Stimulated activated CD4-positive, alpha-beta T cell treated with anti-CD3 and anti-CD28 coated beads, Interleukin-15, amount 100 ng/mL, for 1 hour (primary cell): ENCODE measurements at places on chromosomes 7 and 10.

DNA sequence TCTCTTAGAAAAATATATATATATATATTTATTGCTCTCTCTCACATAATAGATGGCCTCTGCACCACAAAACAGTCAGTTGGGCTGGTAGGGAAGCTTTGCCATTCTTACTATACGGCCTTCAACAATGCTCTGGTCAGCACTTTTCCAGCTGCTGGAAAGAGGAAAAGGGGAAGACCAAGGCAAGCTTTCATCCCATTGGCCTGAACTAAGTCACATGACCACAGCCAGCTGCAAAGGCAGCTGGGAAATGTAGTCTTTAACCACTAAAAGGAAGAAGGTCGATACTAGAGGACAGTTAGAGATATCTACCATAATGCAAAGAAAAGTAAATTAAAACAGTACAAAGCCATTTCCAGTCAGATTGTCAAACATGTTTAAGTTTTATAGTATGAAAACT lies 58.4 kb upstream of the MACROH2A2 start:
- no peak for DNase-seq

DNA sequence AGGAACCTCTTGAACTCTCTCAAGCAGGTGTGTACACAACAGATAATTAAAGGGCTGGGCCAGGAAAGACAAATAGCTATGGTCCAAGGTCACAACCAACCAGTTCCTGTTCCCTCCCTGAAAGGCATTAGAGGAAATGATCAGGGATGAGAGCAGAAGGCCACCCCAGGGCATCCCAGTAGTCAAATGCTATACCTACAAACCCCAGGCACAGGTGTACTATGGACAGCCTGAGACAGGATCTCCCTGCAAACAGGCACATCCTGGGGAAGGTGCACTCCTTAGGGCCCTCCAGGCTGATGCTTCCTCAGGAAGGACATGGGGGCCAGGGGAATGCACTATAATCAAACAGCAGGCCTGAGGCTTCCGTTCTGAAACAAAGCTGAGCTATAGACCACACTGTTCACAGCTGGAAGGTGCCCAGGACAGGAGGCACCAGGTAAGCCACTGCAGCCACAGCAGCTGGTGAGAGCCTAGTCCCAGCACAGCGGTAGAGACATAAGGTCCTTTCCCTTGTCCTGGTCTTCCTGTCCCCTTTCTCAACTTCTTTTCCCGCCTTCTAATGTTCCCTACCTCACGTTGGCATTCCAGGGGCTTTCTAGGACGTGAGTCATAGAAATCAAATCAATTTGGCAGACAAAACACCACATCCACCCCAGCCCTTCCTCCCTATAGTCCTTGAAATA lies 13.3 kb downstream of the PARP12 start:
- no peak for DNase-seq

DNA sequence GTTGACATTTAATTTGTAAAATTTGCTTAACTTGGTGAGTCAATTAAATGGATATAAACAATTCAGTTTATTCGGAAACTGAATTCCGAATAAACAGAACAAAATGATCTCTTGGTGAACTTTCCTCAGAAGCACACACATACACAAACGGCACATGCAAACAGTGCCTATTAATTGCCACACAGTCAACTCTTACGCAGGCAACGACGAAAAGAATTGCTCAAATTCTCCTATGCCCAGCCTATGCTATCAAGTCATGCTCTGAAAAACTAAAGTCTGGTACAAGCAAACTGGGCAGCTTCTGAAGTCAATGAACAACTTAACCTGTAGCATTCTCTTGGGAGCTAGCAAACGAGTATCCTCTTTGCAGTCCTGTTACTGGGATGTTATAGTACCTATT lies 38.8 kb upstream of the ASL start:
- DNase-seq = no peak

DNA sequence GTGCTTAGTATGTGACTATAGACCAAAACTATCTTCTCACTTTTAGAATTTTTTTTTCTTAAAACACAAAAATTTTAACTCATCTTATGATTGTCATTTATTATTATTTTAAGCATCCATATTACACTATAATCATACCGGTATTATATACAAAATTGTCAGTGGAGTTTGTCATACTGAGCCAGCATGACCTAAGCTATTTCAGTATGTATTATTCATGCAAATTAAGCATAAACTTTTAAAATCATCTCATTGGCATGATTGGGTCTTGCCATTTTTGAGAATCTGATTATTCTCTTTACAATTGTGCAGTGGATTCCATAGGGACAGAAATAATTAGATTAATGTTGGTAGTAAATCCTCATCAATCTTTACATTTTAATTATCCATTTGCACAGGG lies 46.2 kb upstream of the STMP1 start:
- no peak for DNase-seq

DNA sequence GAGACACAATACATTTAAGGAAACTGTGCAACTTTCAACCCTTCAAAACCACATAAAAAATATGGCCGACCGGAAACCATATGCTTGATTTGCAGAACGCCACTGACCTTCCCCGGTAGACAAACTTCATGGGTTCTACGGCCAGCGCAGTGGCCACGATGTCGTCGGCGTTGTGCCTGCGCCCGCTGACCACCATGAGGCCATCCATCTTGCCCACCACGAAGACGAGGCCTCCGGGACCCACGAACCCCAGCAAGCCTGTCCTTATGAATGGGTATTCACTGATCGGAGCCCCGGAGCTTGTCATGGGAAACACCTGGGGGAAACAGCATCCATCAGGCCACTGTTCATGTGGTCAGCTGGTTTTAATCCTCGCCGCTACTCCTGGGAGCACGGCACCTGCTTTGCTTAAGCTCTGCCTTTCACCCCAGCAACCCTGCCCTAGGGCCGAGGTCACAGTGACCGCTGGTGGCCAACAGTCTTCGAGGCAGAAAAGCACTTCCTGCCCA lies 229.1 kb downstream of the ZMYND11 start:
- DNase-seq = no peak

DNA sequence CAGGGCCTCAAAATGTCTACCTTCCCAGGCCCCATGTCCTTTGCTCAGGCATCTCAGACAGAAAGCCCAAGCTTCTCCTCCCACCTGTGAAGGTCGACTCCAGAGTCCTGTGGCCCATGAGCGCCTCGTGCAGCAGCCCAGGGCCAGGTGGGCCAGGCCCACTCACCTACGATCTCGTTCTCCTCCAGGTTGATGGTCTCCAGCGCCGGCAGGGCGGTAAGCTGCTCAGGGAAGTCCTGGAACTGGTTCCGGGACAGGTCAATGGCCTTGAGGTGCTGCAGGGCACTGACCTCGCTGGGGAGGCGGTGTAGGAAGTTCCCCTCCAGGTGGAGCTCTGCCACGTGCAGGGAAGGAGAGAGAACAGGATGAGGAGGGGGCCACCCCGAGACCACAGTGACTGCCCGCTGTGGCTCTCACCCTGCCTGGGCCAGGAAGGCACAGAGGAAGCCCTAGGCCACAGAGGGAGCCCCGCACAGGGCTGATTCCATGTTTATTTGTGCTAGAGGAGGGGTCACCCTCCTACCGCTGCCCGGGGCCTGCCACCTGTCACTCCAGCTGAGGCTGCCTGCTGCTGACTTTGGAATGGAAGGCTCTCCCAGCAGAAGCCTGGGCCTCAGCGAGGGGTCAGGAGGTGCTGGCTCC lies 40.0 kb upstream of the NPFFR1 start:
- no peak for DNase-seq

- DNase-seq = no peak
These were observed 384.6 kb downstream of the ARL4A start for GRCh38 chr7:13072014-13072413.

DNA sequence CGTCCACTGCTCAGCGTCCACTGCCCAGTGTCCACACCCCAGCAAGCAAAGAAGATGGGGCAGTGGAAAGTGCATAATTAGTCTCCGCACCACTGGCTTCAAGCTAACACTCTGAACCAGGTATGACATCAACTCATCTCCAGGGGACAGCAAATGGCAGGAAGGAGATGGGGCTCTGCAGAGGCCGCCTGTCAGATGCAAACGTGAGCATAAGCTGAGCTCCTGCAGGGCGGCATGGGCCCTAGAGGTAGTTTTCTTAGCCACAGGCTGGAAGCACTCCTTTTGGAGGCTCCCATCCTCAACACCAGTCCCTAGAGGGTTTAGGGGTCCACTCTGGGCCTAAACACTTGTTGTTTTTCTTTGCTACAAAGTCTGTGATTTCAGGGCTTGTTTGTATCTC lies 335.8 kb upstream of the MKI67 start:
- DNase-seq = no peak
